Ovary (tissue), 10 donors: ENCODE measurements at places on chromosomes 1 and 21. TPM values are rescaled to one million over a fixed set of nuclear protein-coding genes. Genes with fewer than 3 reads are reported as not detected.

The SPATA1 gene
- total RNA-seq, result 1.9 TPM

GRCh38 chr1:248862998-248863881 lies 4.4 kb upstream of the ZNF692 start:
- H3K36me3 ChIP-seq, result no peaks in the 10 kb centered on the region
- DNase-seq, result peak; percentile 88
- H3K27ac ChIP-seq, result peak overlapping the region; percentile 52
- peaks cover 10% of the 10 kb centered on the region for H3K4me1 ChIP-seq

DNA sequence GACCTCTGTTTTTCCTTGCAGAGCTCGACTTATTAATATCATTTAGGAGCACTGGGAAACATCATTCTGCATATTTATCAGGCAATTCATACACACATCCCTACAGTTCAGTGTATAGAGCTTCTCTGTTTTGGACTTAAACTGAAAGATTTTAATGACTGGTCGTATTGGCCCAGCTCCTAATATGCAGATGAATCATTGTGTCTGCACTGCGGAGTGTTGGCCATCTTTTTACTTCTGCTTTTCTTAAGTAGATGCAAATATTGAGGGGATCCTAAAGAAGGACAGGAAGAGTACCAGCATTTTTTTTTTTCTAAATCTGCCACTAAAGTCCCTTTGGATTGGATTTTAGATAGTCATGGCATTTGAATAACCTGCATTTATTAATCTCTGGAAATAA lies 154.8 kb downstream of the BACH1 start:
- H3K27ac ChIP-seq, result no peak overlapping the region
- no peak overlapping the region for H3K4me3 ChIP-seq
- no peaks in the 10 kb centered on the region for H3K36me3 ChIP-seq

GRCh38 chr1:1308756-1309250 lies 406 bp downstream of the PUSL1 start:
- peaks cover 32% of the 10 kb centered on the region for H3K4me1 ChIP-seq
- H3K27me3 ChIP-seq, result no peaks in the 10 kb centered on the region
- H3K36me3 ChIP-seq, result no peaks in the 10 kb centered on the region
- DNase-seq, result no peak
- peak overlapping the region; percentile 54 for H3K27ac ChIP-seq
- peak overlapping the region; percentile 68 for H3K4me3 ChIP-seq

- H3K4me3 ChIP-seq, result peak overlapping the region; percentile 21
- H3K27ac ChIP-seq, result no peak overlapping the region
- peaks cover 2% of the 10 kb centered on the region for H3K4me1 ChIP-seq
- no peaks in the 10 kb centered on the region for H3K27me3 ChIP-seq
- no peak for DNase-seq
- no peaks in the 10 kb centered on the region for H3K36me3 ChIP-seq
Measured at GRCh38 chr1:78651241-78651640, 1.6 kb downstream of the IFI44 start.

- peaks cover 11% of the 10 kb centered on the region for H3K4me1 ChIP-seq
- peak; percentile 61 for DNase-seq
- H3K4me3 ChIP-seq, result no peak overlapping the region
- H3K27me3 ChIP-seq, result no peaks in the 10 kb centered on the region
Measured at GRCh38 chr1:208475951-208476845, 232.0 kb upstream of the PLXNA2 start.

DNA sequence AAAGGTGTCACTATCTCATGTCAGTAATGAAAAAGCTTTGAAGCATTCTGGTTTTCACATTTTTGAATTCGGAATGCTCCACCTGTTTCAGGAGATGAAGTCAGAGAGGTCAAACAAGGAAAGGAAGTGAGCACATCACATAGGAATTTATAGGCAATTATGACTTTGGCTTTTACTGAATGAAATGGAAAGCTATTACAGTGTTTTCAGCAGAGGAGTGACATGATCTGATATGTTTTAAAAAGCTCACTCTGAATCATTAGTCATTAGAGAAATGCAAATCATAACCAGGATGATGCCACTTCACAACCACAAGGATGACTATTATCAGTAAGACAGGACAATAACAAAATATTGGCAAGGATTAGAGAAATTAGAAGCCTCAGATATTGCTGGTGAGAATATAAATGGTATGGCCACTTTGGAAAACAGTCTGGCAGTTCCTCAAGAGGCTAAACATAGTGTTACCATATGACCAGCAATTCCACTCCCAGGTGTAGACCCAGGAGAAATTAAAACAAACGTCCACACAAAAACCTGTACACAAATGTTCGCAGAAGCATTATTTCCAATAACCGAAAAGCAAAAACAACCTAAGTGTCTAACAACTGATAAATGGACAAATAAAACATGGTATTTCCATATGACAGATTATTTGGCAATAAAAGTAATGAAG lies 7.5 kb downstream of the TAF1A start:
- no peaks in the 10 kb centered on the region for H3K36me3 ChIP-seq
- H3K4me1 ChIP-seq, result peaks cover 3% of the 10 kb centered on the region
- no peak for DNase-seq
- H3K4me3 ChIP-seq, result no peak overlapping the region

DNA sequence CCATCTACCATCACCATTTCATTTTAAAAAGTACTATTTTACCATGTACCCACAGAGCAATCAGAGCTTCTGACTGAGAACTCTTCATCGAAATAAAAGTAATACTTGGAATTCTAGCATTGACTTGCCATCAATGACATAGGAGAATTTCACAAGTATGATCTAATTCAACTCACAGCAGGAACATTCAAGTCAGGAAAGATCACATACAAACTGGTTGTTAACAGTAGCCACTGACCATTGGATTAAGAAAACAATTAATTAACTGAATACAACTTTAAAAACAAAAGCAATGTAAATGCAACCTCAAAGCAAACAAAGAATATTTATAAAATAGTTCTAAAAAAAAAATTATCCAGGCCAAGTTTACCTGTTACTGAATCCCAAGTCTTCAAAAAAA lies 18.8 kb downstream of the RNF115 start:
- no peaks in the 10 kb centered on the region for H3K27me3 ChIP-seq
- no peak for DNase-seq
- H3K36me3 ChIP-seq, result no peaks in the 10 kb centered on the region
- H3K4me1 ChIP-seq, result peaks cover 4% of the 10 kb centered on the region
- H3K4me3 ChIP-seq, result no peak overlapping the region

DNA sequence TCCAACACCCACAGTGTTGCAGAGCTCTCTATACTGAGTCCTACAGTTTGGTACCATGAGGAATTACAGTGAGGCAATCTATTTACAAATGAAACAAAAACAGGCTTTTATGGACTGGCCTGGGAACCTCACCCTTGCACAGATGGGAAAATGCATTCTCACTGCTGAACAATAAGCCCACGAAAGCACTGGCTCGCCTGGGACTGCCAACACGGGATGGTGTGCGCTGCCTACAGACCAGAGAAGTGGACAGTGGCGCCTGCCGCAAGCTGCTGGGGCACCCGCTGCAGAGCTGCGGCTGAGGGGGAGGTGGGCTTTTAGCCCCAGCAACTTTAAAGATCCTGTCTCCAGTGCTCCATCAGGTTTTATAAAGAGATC lies 28.5 kb upstream of the ABCG1 start:
- H3K4me3 ChIP-seq, result no peak overlapping the region
- H3K27ac ChIP-seq, result no peak overlapping the region
- no peaks in the 10 kb centered on the region for H3K27me3 ChIP-seq
- DNase-seq, result no peak
- H3K36me3 ChIP-seq, result no peaks in the 10 kb centered on the region

DNA sequence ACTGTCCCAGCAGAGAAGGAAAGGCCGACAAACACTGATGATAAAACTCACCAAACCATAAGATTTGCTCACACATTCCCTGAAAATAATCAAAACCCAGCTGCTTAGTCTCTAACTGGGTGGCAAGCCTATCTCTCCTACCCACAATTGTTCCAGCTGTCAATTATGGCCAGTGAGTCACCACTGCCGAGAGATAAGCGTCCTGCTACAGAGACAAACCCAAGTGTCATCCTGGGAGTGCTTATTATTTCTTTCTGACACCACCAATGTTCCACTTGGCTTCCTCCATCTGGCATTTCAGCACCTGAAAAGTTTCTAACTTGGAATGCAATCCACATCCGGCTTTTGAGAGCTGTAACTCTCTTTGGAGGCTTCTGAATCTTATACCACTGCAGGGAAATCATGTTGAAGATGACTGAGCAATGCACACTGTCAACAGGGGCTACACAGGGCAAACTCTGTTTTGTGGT lies 51.5 kb upstream of the VAV3 start:
- H3K27ac ChIP-seq, result no peak overlapping the region
- no peaks in the 10 kb centered on the region for H3K4me1 ChIP-seq
- no peaks in the 10 kb centered on the region for H3K36me3 ChIP-seq
- H3K27me3 ChIP-seq, result no peaks in the 10 kb centered on the region
- H3K4me3 ChIP-seq, result no peak overlapping the region
